OCI-LY7 (cell line): ENCODE measurements at places on chromosomes 2 and 18.

- no peak for DNase-seq
Observed at GRCh38 chr2:27390822-27391679, 10.5 kb upstream of the ZNF513 start.

DNA sequence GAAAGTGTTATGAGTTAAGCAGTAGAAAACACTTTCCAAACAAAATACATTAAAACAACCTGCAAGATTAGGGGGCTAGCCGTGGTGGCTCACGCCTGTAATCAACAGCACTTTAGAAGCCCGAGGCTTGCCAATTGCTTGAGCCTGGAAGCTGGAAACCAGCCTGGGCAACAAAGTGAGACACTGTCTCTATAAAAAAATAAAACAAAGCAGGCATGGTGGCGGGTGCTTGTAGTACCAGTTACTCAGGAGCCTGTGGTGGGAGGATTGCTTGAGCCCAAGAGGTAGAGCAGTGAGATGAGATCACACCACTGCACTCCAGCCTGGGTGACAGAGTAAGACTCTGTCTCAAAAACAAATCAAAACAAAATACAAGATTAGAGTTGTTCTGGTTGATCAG, 208.3 kb downstream of the ERBB4 start:
- DNase-seq: no peak

GRCh38 chr2:30236591-30237238, 5.4 kb downstream of the LBH start:
- no peak for DNase-seq

GRCh38 chr2:99636144-99637034, 146.6 kb upstream of the REV1 start:
- DNase-seq: peak; percentile 41

- no peak for DNase-seq
Observed at GRCh38 chr2:170922634-170923494, 6.2 kb upstream of the GORASP2 start.

DNA sequence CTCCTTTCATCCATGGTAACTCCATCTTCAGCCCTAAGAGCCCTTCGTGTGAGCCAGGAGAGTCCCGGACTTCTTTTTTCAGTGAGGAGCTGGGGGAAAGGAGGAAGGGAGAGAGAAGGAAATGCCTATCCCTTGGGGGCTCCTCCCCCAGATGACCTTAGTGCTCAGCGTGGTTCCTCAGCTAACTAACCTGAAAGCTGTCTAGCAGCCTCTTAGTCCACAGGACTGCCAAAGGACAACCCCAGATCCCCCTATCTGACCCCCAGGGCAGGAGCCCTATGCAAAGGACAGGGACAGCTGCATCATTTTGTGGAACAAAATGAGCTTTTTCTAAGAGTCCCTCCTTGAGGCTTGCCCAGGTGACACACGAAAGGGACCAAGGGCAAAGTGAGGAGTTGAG, 7.9 kb downstream of the SPR start:
- no peak for DNase-seq

DNA sequence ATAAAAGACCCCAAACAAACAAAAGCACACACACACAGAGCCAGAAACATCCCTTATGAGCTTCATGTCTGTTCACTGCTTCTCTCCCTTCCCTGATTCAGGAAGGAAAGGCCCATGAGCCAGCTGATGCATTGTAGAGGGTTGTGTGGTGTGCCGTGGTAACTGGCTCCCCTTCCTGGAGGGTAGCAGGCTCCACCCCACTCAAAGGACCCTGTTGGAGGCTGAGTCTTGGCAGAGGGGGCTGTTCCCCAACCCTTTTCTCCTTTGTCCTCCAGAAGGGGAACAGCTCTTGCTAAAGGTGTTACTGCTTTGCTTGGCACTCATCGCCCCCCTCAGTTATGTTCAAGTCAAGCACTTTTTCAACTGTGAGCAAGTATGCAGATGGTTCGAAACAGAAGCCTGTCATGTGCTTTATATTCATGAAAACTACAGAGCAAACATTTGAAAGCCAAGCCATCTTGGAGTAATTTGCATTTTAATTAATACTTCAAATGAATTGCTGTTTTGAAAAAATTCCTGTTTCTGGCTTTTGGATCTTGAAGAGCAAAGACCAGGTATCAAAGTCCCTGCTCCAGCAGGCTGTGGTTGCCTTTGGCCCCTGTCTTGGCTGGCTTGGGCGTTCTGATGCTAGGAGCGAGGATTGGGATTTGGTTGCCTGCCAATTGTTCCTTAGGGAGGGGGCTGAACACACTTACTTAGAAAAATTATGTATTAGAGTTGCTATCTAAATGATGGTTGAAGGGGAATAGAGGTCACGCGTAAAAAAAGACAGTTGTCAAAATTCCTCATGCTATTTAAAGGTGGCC, 267.8 kb downstream of the TSN start:
- DNase-seq: no peak

GRCh38 chr2:241900251-241901017, 30.9 kb downstream of the RTP5 start:
- DNase-seq: no peak

DNA sequence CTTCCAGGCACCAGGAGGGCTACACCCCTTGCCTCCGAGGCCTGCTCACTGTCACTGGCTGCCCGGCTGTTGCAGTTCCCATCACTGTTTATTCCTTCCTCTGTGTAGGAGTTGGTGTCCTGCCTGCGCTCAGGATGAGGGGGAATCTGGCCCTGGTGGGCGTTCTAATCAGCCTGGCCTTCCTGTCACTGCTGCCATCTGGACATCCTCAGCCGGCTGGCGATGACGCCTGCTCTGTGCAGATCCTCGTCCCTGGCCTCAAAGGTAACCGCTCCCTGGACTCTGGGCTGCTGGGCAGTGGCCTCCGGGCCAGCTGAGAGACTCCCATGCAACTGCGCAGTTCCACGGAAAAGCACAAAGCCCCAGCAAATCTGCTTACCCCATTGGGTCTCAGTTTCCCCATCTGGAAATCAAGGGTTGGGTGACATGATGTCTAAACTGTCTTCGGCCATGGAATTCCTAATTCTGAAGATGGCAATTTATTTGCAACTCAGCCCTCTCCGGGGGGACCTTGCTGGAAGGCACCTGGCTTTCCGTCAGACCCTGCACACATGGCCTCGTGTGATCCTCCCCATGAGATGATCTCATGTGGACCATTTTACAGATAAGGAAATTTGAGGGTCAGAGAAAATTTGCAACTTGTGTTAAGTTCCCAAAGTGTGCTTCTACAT, 9.4 kb downstream of the COLEC11 start:
- no peak for DNase-seq
